ENCODE measurements at places on chromosomes 6 and 20.

- DNase-seq: no peak
These were observed 48.7 kb downstream of the DNAAF9 start for GRCh38 chr20:3358676-3359340.

GRCh38 chr6:124053315-124053714 is 249.7 kb downstream of the NKAIN2 start:
- DNase-seq: no peak

- DNase-seq: no peak
These were observed 77.6 kb upstream of the SASH1 start for GRCh38 chr6:148265054-148265453.

GRCh38 chr6:121434037-121434770 is 1.2 kb upstream of the GJA1 start:
- DNase-seq: no peak

DNA sequence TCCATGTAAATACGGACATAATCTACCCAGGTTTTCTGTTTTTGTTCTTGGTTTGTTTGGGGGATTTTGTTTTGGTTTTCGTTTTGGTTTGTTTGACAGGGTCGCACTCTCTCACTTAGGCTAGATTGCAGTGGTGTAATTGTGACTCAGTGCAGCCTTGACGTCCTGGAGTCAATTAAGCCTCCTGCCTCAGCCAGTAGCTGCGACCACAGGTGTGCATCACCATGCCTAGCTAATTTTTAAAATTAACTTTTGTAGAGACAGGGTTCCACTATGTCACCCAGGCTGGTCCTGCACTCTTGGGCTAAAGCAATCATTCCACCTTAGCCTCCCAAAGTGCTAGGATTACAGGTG is 37.8 kb upstream of the EYA4 start:
- no peak for DNase-seq

GRCh38 chr6:25404693-25405169 is 125.6 kb downstream of the CARMIL1 start:
- peak; percentile 90 for DNase-seq

GRCh38 chr6:141252828-141253608 is 879.7 kb upstream of the GJE1 start:
- DNase-seq: no peak

- no peak for DNase-seq
These were observed 262.4 kb downstream of the PHF3 start for GRCh38 chr6:63897952-63898351.

- no peak for DNase-seq
These were observed 24.1 kb upstream of the BEND6 start for GRCh38 chr6:56930846-56931245.

- peak; percentile 89 for DNase-seq
These were observed 409 bp upstream of the ATXN1 start for GRCh38 chr6:16761471-16762267.

- peak; percentile 19 for DNase-seq
These were observed 447.3 kb downstream of the HDGFL1 start for GRCh38 chr6:23016696-23017095.

GRCh38 chr6:157533048-157533871 is 152.3 kb downstream of the ZDHHC14 start:
- DNase-seq: no peak

GRCh38 chr6:163994566-163994965 is 580.0 kb downstream of the QKI start:
- no peak for DNase-seq

DNA sequence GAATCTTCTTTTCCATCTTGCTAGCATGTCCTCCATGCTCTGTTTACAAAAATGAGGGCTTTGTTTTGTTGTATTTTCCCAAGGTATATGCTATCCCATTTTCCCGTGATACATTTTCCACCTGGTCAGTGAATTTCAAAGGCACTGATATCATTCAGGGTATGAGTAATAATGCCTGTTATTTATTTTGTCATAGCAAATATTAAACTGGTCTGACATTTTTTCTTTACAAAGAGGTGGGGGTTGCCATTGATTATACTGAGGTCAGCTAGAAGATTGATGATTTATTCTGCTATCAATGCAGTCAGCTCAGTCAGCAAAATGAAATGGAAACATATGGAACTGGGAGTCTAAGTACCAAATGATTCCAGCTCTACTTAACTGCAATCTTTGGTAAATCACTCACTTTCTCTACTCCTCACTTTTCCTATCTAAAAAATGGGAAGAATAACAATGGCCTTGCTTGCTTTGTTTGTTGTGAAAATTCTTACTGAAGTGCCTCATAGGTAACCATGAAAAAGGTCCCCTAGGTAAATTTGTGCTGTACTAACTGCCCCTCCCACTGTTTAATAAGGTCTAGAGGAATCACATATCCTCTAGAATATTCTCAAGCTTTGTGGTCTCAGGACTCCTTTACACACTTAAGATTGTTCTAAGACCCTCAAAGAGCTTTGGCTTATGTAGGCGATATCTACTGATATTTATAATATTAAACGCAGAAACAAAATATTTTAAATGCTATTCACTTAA is 64.0 kb downstream of the ARHGAP18 start:
- no peak for DNase-seq

DNA sequence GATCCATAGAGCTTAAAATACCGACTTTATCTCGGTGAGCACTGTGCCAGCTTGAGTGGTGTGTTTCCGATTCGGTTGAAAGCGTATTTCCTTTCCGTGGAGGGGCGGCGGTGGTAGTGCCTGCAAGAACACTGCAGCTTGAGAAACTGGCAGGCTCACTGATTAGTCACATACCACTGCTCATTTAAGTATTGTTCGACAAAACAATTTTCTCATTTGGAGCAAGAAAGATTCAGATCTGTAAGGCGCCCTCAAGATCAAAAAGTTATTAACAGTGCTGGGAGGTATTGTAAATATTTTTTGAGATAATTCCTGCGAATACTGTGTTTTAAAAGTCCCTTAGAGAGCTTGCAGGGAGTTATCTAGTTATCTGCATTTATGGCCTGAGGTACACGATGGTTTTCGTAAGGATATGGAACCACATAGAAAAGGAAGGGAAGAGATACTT is 1.3 kb downstream of the MAPK14 start:
- peak; percentile 77 for DNase-seq

GRCh38 chr20:23873370-23874015 is 6.1 kb downstream of the CST5 start:
- DNase-seq: no peak

GRCh38 chr6:166306378-166307081 is 1.7 kb downstream of the PRR18 start:
- DNase-seq: no peak

DNA sequence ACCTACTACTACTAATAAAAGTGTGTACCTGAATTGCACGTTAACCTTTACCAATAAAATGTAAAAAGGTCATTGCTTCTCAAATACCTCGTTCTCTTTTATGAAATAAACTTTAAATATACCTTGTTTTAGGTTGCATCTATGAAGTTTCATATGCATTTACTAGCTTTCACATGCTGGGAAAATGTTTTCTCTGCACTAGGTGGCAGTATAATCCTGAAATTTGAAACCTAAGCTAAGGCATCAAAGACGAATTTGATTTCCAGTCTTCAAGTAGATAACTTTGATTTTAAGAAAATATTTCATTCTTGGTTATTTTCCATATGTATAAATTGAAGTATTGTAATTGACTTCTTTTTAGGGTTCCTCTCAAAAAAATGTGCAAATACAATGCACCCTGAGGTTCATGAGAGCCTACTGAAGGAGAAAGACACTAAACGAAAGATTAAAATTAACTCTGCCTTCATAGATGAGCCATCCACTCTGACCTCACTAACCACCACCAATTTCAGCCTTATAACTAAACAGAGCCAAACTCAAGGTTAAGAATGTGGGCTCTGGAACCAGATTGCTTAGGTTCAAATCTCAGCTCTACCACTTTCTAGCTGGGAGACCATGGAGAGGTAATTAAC is 7.3 kb upstream of the COL9A1 start:
- peak; percentile 70 for DNase-seq

- no peak for DNase-seq
These were observed 91.0 kb downstream of the BCKDHB start for GRCh38 chr6:80197474-80197873.

GRCh38 chr6:52691718-52692117 is 20.8 kb downstream of the TMEM14A start:
- no peak for DNase-seq

- no peak for DNase-seq
These were observed 30.7 kb upstream of the CST5 start for GRCh38 chr20:23910210-23910609.

GRCh38 chr6:51619042-51619799 is 468.2 kb downstream of the PKHD1 start:
- DNase-seq: no peak

GRCh38 chr6:134376785-134377184 is 58.9 kb upstream of the SGK1 start:
- DNase-seq: no peak

DNA sequence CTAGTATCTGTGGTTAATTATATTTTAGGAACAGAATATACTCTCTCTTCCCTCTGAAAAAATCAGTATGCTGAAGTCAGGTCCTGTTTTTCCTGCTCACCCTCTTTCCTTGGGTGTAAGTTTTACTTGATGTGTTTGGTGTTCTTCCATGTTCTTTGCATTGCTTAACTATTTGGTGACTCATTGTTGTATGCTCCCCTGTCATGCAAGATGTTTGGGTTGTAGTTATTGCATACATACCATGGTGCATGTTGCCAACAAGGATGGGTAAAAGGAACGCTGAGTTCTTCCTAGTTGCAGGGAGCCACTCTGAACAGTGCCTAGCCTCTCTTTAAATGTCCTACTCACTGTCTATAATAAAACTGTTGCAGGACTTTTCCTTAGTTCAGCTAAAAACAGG is 207.9 kb upstream of the LAMP5 start:
- DNase-seq: no peak

DNA sequence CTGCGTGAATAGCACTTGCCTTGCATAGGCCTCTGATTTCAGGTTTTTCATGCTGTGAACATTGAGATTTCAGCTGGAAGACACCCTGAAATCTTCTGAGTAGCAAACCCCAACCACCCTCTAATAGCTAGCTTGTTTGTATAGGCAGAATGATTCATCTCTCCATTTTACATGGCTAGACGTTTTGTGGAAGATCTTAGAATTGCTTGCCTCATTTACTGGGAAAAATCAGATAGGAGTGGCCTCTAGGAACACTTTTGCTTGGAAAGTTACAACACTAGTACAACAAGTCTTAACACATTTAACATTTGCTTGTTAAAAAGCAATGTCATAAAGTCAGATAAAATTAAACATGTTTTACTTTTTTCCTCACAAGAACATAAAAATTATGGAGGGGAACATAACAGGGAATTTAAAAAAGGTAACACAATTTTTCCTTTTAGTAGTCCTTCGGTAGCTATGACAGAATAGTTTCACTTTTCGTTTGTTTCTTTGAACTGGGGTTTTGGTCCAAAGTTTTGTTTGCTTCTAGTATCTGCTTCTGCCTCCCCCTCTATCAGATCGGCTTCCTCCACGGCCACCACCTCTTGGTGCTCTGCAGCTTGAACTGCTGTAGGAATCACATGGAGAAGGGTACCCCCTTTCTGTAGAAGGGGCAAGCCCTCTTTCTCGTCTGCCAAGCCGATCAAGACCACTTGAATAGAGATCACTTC is 102.2 kb upstream of the PTCHD4 start:
- DNase-seq: no peak

DNA sequence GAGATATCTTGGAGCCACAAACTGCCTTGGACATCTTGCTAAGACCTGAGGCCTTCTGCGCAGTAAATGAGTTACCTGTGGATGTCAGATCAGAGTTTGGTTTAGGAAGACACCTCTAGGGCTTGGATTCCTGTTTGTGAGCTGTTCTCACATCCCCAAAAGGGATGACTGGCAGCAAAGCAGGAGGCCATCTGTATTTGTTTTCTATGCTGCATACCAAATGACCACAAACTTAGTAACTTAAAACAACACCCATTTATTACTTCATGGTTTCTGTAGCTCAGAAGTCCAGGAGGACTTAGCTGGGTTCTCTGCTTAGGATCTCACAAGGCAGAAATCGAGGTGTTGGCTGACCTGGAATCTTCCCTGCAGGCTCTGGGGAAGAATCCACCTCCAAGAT is 116.7 kb downstream of the UNC5CL start:
- peak; percentile 28 for DNase-seq

GRCh38 chr6:88367248-88367647 is 201.1 kb upstream of the CNR1 start:
- no peak for DNase-seq

DNA sequence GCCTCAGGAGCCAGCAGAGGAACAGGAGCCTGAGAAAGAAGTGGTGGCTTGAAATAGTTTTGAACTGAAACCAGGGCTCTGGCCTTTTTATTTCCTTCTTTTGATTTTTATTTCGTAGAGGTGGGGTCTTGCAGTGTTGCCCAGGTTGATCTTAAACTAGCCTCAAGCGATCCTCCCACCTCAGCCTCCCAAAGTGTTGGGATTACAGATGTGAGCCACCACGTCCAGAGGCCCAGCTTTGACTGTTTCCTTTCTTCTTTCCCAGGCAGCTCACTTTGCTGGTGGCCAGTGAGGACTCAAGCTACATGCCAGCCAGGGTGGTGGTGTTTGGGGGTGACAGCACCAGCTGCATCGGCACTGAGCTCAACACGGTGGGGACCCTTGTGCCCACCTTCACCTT is 20.5 kb downstream of the CUL9 start:
- no peak for DNase-seq

GRCh38 chr6:25341203-25341552 is 62.0 kb downstream of the CARMIL1 start:
- DNase-seq: no peak

DNA sequence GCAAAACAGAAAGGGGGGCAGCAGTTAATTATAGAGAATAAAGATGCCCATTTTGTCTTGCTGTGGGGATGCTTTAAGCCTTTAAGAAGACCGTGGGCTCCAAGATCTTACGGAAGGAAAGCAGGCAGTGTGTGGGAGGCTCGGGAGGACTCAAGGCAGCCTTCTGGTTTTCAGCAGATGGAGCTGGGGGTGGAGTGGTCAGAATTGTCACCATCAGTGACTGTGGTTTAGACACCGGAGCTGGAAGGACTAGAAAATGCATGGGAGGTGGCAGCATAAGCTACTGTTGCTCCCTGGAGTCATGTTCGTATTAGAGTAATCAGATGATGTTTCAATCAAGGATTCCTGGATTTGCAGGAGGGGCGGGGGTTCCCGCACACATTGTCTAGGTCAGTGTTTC is 3.7 kb downstream of the PHACTR1 start:
- DNase-seq: no peak

- no peak for DNase-seq
These were observed 164.5 kb upstream of the RIPOR2 start for GRCh38 chr6:25100288-25100687.

DNA sequence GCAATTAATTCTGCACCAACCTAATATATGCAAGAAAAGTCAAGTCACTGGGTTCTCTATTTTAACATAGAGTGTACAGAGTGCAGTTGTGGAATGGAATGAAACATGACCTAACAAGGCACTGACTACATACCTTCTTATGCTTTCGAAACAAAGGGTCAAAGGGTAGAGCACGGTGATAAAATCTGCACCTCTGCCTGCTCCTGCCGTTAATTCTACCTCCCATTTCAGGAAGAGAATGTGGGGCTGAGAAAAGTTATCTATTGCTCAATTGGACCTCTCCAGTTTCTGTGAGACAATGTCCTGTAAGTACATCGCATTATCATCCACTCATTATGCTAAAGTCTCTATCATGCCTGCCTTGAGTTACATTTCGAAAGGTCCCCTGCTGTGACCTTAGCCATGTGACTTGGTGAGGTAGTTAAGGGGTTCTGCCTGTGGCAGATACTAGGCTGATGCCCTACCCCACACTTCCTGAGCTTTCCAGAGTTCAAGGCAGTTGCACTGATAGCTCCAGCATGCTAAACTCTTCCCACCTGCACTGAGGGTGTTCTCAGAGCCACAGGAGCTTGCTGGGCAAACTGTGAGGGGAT is 14.0 kb upstream of the MOCS1 start:
- no peak for DNase-seq

GRCh38 chr6:44264154-44265006 is 971 bp downstream of the NFKBIE start:
- peak; percentile 87 for DNase-seq

GRCh38 chr6:110530671-110531070 is 54.3 kb upstream of the SLC22A16 start:
- DNase-seq: no peak

Measured in RPMI8226 (cell line).